Activated CD4-positive, alpha-beta T cell treated with anti-CD3 and anti-CD28 coated beads, Interleukin-2, amount 10 ng/mL, durations not matched to agents 24 days and 14 days (primary cell): ENCODE measurements at places on chromosomes 3 and 15. TPM values are rescaled to one million over a fixed set of nuclear protein-coding genes. Genes with fewer than 3 reads are reported as not detected.

PCLAF gene
- total RNA-seq: 67.6 and 81.9 TPM in 2 replicates

SEC62 gene
- total RNA-seq: 72.1 and 72.4 TPM in 2 replicates

CSPG5 gene
- total RNA-seq: 1.7 and 2.0 TPM in 2 replicates

PP2D1 gene
- total RNA-seq: not detected in 2 replicates

PGBD4 gene
- total RNA-seq: 3.7 and 4.0 TPM in 2 replicates

PLCH1 gene
- total RNA-seq: 0.38 TPM in 1 of 2 replicates, not detected in the other

KBTBD12 gene
- total RNA-seq: not detected in 2 replicates

MINAR1 gene
- 0.64 and 0.65 TPM in 2 replicates for total RNA-seq

RTP4 gene
- total RNA-seq: 3.0 and 3.4 TPM in 2 replicates

FRMD5 gene
- total RNA-seq: 0.09 TPM in 1 of 2 replicates, not detected in the other

MESP2 gene
- total RNA-seq: 0.24 TPM in 1 of 2 replicates, not detected in the other

ANKRD63 gene
- not detected in 2 replicates for total RNA-seq

SERPINI2 gene
- not detected in 2 replicates for total RNA-seq

PTPRG gene
- 4.2 and 4.6 TPM in 2 replicates for total RNA-seq

PARP15 gene
- total RNA-seq: 10.8 and 12.1 TPM in 2 replicates

SCN10A gene
- not detected in 2 replicates for total RNA-seq

NOX5 gene
- total RNA-seq: not detected in 2 replicates

CHL1 gene
- not detected in 2 replicates for total RNA-seq

ITIH4 gene
- total RNA-seq: 3.5 and 3.6 TPM in 2 replicates

ONECUT1 gene
- total RNA-seq: not detected in 2 replicates

HOMER2 gene
- total RNA-seq: 29.3 and 32.1 TPM in 2 replicates

GPR62 gene
- not detected in 2 replicates for total RNA-seq

ARGFX gene
- not detected in 2 replicates for total RNA-seq

ZNF860 gene
- total RNA-seq: 0.19 and 0.33 TPM in 2 replicates

CLDN1 gene
- 0.33 and 0.52 TPM in 2 replicates for total RNA-seq

DZIP3 gene
- total RNA-seq: 4.1 and 4.7 TPM in 2 replicates

ADGRG7 gene
- not detected in 2 replicates for total RNA-seq

SERINC4 gene
- 0.28 and 0.33 TPM in 2 replicates for total RNA-seq

WDR72 gene
- not detected in 2 replicates for total RNA-seq

P3H2 gene
- total RNA-seq: not detected in 2 replicates

CHST13 gene
- not detected in 2 replicates for total RNA-seq

KLF15 gene
- 0.19 and 0.28 TPM in 2 replicates for total RNA-seq

CASR gene
- total RNA-seq: not detected in 2 replicates

SGO1 gene
- 20.0 and 23.6 TPM in 2 replicates for total RNA-seq

PCSK6 gene
- 4.7 and 5.4 TPM in 2 replicates for total RNA-seq

SRGAP3 gene
- 0.40 and 0.45 TPM in 2 replicates for total RNA-seq

CAMK2N2 gene
- total RNA-seq: 0.14 TPM in 2 replicates
